ENCODE measurements at places on chromosomes 13 and 19.

DNA sequence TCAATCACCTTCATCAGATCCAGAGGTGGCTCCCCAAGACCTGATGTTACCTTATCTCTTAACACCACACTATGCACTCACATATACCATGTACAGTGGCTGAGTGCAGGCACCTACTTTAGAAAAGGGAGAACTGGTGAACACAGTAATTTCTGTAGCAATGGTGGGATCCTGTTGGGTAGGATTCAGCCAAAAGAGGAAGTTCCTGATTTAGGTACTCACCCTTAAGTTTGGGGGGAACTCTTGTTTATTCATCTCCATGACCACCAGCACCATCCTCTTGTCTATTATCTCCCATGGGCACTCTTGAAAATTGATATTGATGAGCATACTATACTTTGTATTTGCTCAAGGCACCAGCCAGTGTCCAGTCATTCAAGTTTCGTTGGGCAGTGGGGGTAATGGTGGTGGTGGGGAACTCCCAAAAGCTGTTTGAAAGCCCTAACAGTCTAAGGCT, 324.4 kb downstream of the LMO7 start:
- no peak for DNase-seq

GRCh38 chr19:47381653-47382279, 32.7 kb downstream of the DHX34 start:
- DNase-seq, result no peak

DNA sequence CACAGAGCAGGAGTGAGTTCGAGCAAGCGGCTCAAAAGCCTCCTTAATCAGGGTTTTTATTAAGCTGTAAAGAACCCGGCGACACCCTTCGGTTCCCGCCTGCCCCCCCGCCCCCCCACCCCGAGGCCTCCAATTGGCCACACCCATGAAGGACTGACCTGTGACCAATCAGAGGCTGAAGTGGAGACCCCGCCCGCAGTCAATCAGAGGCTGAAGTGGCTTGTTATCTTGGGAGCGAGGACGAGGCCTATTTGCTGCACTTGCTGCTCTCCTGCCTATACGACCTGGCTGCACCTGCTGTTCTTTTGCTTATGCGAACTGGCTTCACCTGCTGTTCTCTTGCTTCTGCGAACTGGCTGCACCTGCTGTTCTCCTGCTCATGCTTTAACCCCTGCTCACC, 844.9 kb downstream of the OLFM4 start:
- DNase-seq, result no peak

- no peak for DNase-seq
Measured at GRCh38 chr13:113648216-113648610, 9.8 kb downstream of the ATP4B start.

DNA sequence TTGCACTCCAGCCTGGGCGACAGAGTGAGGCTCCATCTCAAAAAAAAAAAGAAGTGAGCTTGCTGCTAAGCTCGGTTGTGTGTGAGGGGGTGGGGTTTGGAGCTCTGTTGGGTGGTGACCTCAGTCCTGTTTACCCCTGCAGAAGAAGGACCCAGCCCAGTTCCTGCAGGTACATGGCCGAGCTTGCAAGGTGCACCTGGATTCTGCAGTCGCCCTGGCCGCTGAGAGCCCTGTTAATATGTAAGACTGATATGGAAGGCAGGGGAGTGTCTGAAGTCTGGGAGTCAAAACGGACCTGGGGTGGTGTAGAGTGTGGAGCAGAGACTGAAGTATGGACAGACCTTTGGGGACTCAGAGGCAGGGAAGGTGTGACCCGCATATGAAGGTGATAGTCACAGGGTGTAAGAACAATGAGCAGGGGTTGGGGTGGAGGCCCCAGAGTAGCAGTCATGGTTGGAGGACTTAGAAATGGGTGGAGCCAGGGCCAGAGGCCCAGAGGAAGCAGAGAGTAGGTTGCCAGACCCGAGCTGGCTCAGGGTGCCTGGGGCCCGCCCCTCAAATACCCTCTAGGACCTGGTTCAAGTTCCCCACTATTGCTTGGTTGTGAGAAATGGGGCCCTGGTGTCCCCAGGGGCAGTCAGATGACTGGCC, 13.2 kb downstream of the CLASRP start:
- DNase-seq, result no peak

DNA sequence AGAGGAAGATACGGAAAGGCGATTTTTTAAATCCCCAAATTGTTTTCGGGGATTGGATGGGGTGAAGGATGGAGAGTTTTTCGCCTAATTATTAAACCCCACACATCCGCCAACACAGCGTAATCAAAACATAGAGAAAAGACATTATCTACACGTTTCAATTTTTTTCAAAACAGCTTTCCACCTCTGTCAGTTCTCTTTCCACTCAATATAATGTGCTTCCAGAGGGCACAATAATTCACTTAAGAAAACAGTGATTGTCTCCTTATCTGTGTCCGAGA, 435 bp upstream of the OBI1 start:
- no peak for DNase-seq

DNA sequence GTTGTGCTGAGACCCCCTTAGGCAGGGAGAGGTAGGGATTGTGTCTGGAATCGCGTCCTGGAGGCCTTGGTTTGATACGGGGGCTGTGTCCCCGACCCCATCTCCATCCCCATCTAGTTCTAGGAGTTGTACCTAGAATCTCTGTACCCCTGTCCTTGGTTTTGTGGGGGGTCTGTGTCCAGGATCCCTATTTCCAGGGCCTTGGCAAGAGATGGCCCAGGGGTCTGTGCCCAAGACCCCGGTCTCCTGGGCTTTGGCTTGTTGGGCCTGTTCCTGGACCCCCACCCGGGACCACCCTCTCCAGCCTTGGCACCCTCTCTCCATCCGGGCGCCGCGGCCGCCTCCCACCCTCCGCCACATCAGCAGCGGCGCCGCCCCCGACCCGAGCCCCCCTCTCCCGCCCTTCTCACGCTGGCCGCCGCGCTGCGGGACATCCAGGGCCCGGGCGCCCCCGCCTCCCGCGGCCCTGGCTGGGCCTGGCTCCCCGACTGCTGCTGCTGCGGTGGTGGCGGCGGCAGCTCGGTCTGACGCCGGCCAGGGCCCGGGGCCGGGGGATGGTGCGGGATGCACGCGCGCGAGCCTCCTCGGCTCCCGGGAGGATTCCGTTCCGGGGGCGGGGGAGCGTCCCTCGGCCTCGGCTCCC, at the start of gene NUMBL:
NUMBL (minus strand) TSS at position 602 of the 643 bp plus-strand sequence; CDS start at position 434, 168 bp downstream.
- no peak for DNase-seq

- no peak for DNase-seq
Measured at GRCh38 chr13:96165840-96166239, 75.9 kb downstream of the HS6ST3 start.

DNA sequence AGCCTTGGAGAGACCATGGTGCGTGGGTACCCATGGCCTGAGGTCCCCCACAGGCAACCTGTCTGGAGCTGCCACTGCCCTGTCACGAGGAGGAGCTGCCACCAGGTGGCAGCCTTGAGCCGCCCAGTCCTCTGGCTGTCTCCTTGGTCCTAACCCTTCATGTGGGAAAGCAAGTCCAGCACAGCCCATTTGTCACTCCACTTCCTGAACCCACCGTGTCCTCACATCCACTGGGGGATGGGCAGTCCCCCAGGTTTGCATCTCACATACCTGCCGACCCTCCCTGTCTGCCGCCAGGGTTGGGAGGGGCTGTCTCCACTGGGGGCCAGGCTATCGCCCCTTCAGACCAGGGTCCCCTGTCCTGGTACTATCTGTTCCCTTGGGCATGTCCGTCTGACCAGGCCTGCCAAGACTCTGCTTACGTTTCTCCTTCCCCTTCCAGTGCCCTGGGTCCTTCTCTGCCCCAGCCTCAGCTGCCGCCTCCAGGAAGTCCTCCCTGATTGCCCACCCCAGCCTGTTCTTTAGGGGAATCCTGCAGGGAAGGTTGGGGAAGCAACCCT, 4.5 kb downstream of the FAM174C start:
- DNase-seq, result peak; percentile 71

DNA sequence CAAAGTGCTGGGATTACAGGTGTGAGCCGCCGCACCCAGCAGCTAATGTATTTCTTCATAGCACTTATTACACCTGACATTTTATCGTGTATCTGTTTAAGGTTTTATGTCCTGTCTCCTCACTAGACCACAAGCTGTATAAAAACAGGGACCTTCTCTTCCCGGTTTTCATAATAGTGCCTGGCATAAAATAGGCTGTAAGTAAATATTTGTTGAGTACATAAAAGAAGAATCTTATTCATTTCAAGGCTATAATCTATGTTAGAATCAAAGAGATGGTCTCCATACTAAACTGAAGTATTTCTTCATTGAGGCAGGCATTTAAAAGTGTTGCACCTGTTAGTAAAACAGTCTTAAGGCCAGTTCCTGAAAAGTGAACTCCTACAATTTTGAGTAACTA, 194.0 kb downstream of the SHISA2 start:
- no peak for DNase-seq
